ENCODE measurements at places on chromosomes 1 and 21.

- DNase-seq, result no peak
Observed at GRCh38 chr21:46474382-46474781, 15.7 kb downstream of the DIP2A start.

DNA sequence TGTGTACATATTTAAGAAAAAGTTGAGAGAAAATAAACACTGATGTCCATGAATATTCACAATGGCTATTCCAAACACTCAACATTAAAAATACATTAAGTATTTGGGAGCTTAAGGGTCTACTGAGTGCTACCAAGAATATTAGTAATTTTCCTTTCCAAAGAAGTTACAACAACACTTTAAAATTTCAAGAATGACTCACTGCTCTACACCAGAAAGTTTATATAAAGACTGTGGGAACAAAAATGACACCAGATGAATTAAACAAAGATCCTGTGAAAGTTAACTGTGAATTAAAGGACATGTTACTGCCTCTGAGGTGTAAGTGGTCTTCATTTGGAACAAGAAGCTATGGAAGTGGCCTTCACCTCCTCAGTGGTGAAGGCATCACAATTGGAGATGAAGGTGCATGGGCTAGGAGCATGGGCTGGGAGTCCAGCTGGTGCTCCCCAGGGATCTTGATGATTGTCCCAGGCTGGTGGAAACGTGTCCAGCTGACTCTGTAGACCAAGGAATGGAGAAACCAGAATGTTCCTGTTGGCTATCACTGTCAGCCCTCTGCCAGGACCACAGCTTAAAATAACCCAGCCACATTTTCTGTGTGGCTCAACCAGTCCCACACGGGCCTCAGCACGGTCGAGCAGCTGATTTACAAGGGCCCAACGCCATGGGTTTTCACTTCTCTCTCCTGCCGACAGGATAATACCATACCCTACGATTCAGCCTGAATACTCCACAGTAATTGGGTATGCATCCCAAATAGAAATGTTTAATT, 28.8 kb downstream of the TAF5L start:
- DNase-seq, result no peak

DNA sequence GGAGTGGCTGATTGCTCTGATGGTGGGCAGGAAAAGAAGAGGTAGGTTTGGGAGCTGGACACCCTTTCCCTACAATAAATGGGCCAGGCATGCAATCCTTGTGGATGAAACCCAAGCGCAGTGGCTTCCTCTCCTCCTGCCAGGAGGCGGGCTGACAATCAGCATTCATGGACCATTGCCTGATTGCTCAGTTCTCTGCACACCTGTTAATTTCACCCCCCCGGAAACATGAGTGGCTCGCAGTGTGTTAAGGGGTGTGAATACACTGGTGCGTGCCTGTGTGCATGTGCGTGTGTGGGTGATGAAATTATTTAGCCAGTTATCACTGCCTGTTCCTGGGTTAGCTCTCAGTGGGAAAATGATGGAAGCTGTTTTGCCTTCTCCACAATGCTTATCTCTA, 310.7 kb downstream of the PCP4 start:
- no peak for DNase-seq

DNA sequence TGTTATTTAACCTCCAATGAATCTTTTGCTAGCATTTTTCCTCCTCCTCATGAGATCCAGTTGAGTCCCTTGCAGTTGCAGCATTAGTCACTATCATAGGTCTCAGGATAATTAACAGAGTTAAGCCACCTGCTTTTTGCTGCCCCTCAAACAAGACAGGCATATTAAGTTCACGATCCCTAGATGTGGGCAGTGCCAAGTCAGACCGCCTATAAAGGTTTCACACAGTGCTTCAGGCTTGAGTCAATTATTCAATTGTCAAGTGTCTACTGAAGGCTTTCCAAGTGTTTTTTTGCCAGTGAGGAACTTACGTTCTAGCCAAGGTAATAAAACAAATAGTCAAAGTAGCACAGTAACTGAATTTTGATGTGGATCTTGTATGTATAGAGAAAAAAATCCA, 175.0 kb downstream of the DAB1 start:
- no peak for DNase-seq

DNA sequence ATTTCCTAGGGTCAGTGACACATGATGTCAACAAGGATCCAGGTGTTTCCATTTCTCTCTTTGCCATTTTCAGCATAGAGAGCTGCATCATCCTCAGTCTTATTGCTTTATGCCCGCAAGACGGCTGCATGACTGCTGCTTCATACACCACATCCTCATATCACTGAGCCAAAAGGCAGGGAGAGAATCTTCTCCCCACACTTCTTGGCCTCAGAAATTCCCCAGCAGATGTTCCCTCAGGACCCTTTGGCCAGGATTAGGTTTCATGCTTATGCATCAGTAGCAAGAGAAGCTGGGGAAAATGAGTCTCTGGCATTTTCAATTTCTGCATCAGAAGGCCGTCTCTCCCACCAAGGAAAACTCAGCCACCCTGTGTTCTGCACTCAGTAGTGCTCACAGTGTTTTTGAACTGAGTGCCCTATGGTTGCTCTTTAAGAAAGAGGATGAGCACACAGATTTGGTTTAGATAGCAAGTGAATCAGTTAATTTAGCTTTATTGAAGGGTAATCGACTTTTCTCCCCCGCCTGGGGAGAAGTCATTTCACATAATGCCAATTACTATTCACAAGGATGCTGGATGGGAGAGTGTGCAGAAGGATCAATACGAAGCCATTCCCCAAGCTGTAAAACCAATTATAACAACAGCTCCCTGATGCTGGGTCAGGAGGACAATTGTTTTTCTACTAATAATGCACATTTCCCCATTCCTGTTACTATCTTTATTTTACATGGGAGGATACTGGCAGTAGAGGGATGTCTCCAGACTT, 360.2 kb downstream of the HHIPL2 start:
- DNase-seq, result no peak

- DNase-seq, result no peak
Observed at GRCh38 chr1:211885747-211886522, 55.4 kb upstream of the LPGAT1 start.

- DNase-seq, result no peak
Observed at GRCh38 chr1:230292689-230293389, 133.3 kb downstream of the PGBD5 start.

- DNase-seq, result no peak
Observed at GRCh38 chr1:6353955-6354658, 39.5 kb downstream of the ACOT7 start.

DNA sequence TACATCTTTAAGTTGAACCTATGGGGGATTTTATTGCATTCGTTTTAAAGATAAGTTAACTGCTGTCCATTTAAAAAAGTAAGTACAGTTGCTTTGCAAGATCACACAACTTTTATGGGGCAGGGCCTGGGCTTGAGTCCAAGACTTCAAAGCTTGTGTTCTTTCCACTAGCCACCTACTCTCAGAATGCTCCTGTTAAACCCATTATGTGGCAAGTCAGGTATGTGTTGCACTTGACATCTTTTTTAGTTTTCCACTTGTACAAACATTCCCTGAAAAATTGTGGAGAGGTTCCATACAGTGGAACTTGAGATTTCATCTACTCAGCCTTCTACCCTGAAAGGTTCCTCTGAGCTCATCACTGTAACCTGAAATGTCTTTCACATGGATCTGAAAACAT, 235.5 kb upstream of the SGIP1 start:
- DNase-seq, result peak; percentile 10

DNA sequence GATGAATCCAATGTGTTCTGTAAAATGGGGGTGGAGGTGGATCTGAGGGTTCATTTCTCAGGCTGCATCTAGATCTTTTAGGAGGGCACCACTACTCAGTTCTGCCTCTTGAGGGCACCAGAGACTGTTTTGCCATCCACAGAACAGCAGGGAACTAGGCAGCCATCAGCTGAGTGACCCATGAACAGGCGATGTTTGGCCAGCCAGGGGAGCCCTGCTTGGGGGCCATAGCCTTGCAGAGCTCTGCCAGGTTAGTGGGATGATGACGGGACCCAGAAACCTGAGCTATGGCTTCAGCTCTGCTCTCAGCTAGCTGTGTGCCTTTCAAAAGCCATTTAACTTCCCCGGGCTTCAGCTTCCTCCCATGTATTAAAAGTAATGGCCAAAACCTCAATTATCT, 13.4 kb upstream of the NOS1AP start:
- peak; percentile 77 for DNase-seq

DNA sequence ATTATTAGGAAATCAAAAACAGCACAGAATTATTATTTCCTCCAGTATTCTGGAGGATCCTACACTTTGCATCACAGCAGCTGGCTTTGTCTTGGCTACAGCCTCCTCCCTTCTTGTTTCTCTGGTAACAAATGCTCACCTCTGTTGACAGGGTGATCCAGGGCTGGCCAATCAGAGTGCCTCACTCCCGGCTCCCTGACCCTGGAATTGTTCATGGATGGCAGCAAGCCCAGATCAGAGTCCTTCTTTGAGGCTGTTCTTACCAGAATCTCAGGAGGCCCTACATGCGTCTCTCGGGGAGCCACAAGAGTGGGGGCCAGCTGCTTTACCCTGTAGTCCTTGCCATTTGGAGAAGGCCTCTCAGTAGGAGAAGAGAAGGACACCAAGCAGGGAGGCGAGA, 48.4 kb upstream of the IGSF5 start:
- DNase-seq, result no peak

DNA sequence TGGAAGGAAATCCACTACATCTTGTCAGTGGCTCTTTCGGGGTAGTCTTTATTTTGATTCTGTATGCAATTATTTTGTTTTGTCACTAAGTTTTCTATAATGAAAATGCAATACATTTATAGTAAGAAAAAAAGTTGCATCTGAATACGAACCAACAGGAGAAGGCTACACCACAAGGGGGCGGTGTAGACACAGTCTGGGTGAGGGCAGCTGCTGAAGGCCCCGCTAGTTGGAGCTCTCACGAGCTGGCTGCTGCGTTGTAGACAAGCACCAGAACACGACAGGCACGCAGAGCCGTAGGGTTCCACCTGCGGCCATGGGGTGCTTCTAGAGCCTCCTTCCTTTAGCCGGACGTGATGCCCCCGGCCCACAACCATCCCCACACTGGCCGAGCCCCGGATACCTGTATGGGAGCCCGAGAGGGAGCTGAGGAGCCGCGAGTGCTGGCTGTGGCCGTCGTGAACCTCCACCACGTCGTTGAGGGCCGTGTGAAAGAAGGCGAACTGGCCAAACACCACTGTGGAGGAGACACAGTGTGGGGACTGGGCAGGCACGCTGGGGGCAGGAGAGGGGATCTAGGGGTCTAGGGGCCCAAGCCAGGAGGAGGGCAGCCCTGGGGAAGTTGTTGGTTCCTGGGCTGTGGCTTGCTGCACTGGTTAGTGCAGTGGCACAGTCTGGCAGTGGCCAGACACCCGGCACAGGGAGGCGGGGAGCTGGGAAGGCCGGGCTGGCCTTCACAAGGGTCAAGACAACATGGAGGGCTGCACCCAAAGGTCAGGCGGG, 160.8 kb downstream of the ZSCAN20 start:
- DNase-seq, result peak; percentile 88

GRCh38 chr1:23401313-23401712, 23.2 kb downstream of the TCEA3 start:
- no peak for DNase-seq

DNA sequence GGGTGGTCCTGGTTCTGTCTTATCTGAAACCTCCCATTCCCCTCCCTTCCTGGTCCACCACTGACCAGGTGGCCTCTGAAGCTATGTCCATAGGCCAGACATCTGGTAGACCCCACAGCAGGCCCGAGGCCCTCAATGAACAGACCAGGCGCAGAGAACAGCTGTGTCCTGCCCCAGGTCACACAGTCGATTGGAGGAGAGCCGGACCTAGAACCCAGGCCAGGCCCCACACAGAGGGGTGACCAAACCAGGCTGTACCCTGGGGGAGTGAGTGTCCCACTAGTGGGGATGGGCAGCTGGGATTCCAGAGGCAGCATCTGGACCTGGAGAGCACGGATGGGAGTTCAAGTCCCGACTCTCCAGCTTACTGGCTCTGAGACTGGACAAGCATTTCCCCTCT, 29.2 kb downstream of the RNU1-1 start:
- DNase-seq, result no peak

- no peak for DNase-seq
Observed at GRCh38 chr1:12573015-12573825, 44.8 kb downstream of the DHRS3 start.

DNA sequence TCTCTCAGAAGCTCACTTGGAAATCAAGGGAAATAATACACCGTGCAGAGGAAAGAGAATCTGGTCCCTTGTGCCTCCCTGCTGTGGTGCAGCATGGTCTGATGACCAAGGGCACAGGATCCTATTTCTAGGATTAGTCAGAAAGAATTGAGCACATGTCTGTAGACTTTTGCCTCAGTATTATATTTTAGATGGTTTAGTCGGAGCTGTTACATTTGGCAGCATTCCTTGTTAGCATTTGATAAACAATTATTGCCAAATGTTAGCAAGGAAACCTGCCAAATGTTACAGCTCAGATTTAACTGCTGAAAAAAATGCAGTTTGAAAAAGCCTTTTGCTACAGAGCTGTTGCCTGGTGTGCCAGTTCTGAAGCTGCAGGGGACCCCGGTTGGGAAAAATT, 183.5 kb upstream of the DPYD start:
- no peak for DNase-seq

DNA sequence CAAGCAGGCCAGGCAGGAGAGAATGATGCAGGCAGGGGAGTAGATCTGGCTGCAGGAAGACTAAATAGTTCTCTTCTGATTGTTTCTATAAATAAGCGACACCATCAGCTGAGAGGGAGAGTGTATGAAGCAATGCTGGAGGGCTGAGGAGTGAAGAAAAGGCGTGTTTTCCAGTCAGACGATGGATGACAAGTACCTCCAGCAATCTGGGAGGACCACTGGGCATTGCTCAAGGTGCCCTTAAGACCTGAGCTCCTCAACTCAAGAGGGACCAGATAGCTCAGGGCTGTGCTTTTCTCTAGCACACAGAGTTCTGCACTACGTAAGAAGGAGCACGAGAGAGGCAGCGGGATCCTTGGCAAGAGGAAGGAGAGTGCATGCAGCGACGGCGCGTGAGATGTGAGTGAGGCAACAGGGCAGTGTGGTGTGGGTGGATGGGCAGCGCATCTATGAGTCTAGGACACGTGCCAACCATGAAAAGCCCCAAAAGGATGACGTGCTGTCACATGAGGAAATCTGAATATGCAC, 36.0 kb downstream of the PABPC4 start:
- DNase-seq, result no peak

- DNase-seq, result no peak
Observed at GRCh38 chr1:1099506-1100183, 16.2 kb downstream of the C1orf159 start.

GRCh38 chr21:16583556-16583955, 853.8 kb downstream of the USP25 start:
- no peak for DNase-seq

GRCh38 chr1:33459691-33460090, 12.8 kb upstream of the ZSCAN20 start:
- no peak for DNase-seq

- DNase-seq, result peak; percentile 68
Observed at GRCh38 chr1:155983191-155984024, 5.1 kb upstream of the ARHGEF2 start.

DNA sequence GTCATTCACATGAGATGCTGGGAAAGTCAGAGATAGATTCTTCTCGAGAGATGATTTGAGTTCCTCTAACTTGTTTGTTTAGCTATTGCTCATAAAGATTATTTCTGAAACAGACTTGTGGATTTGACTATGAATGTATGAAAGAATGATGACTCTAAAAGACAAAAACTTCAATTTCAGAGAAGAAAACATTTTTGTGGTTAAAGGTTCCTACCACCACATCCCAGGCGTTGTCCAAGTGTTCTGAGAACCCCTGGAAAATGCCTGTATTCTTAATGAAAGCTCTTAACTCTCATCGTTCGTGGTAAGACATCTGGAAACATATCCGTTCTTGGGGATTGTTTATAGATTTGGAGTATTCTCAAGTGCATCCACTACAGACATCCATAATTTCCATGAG, 228.7 kb downstream of the BARHL2 start:
- peak; percentile 47 for DNase-seq
